ENCODE measurements at places on chromosomes 5 and 9.

DNA sequence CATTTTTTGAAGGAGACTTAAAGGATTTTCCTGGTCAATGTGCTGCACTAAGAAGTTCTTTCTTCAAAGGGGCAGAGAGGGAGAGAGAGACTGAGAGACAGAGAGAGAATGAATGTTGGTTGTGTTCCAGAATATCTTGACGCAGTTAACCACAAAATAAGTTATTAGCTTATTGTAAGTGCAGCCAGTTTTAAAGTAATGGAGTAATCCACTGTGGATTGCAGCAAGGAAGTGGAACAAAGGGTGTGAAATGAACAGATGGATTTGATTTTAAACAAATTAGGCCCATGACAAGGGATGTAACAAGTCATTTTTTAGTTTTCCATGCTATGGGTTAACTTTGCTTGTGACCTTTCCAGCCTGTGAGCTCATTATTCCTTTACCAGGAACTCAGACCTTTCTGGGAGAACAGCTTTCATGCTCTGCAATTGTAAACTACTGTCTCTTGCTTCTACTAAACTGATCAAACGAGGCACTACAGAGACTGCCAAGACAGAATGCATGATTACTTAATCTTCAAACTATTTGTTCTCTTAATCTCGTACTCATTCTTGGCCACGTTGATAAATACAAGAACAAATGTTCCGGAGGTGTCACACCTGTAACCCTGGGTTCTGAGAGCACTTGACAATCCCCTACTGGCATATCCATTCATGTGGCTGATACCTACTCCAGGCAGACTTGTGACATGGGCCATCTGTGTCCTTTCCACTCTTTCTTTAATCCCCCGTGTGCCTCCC is 131.1 kb downstream of the TLE1 start:
- no peak for DNase-seq

DNA sequence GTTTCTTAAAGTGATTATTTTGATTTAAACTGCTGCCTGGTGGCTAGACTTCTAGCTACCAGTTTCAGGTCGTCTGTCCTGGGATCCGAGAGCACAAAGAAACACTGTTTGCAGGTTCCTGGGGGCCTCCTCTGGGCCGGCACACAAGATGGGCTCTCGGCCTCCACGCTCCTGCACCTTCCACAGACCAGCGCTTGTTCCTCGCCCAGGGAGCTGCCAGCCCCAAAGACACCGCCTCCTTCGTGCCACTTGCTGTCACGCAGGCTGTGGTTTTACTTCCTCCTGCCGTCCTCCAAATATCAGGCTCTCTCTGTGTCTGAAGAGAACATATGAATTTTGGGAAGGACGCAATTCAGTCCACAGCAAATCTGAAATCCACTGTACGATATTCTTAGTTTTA is 105.8 kb downstream of the ROR2 start:
- DNase-seq, result no peak

GRCh38 chr9:112921549-112921948 is 30.9 kb upstream of the SLC46A2 start:
- DNase-seq, result peak; percentile 56

- DNase-seq, result no peak
Measured at GRCh38 chr5:32496104-32496503, 51.6 kb upstream of the ZFR start.
